ENCODE measurements at places on chromosomes 5 and 9.

DNA sequence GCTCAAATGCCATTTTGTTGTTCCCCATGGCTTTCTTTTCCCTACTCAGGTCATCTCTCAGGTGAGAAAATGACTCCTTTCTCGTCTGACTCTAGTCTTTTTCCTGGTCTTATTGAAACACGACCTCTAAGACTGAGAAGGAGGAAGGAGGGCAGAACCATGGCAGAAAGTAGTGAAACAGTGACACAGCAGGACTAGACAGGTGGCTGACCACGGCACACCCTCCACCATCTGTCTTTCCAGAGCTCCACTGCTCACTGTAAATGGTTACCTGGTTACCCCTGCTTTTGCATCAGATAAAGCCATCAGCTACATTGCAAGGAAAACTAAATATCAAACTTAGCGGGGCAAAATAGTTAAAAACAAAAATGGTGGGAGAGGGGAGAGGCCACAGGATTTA is 30.9 kb downstream of the NR4A3 start:
- DNase-seq = no peak

GRCh38 chr9:17116400-17116837 is 18.4 kb upstream of the CNTLN start:
- no peak for DNase-seq

GRCh38 chr5:111063709-111064322 is 7.7 kb upstream of the TSLP start:
- no peak for DNase-seq

- peak; percentile 72 for DNase-seq
Observed at GRCh38 chr5:191036-191948, at the start of gene LRRC14B. Gene LRRC14B (plus strand): TSS chr5:191495. CDS start chr5:191539, 44 bp downstream.

DNA sequence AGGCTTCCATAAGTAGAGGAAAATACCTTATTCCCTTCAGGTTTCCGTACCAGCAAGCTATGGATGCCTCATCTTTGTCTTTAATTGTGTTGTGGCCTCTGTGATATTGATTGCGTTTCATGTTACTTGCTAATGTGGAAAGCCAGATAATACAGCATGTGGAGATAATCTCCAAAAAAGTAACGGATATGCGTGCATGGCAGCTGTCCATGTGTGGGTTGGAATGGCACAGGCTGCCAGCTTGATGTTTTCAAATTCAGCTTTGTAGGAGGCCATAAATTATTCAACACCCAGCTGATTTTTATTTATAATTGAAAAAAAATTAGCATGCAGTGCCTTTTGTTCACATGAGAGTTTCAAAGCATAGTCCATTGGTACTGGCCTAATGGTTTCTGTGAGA is 144.9 kb downstream of the GIN1 start:
- no peak for DNase-seq

DNA sequence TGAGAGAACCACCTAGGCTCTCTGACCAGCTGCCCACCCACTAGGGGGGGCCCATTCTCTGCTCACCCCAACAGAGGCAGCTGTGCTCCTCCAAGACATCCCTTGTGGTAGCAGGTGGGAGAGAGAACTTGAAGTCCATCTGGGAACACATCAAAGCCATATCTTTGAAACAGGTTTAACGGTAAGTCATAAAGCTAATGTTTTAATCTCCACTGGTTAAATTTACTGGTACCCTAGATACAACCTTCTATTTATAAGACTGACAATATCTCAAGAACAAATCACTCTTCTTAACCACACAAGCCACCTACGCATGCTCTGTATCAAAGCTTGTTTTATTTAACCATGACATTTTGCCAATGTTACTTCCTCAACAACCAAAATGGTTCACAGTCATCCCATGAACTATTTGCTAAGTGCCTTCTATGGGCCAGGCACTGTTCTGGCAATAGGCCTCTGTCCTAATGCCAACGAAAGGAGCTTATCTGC is 20.4 kb downstream of the AUH start:
- no peak for DNase-seq

- DNase-seq = peak; percentile 100
Observed at GRCh38 chr5:131796793-131797693, at the start of gene FNIP1. Gene FNIP1 (minus strand): TSS chr5:131797017. CDS start chr5:131796921, 96 bp downstream.

DNA sequence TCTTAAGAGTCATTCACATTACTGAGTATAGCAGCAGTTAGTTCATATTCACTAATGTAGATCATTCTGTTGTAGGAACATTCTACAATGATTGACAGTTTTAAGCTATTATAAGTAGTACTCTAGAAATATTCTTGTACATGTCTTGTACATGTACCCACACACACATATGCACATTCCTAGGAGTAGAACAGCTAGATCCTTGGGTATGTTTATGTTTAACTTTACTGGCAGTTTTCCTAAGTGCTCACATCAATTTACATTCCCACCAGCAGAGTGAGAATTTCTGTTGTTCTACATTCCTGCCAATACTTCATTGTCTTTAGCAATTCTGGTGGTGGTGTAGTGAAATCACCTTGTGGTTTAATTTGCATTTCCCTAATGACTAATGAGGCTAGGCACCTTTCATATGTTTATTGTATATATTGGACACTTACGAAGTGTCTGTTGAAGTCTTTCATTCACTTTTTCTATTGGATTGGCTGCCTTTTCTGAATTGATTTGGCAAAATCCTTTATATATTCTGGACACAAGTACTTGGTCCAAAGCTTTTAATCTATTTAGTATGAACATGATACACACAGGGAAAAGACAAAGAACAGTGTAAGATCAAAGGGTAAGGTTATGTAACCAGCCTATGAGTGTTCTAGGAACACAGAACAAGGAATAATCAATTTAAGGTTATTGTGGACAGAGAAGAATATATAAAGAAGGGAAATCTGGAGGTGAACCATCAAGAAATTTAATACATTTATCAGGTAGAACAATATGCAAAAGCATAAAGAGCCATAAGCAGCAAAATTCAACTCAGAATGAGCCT is 95.6 kb downstream of the MLLT3 start:
- DNase-seq = no peak

DNA sequence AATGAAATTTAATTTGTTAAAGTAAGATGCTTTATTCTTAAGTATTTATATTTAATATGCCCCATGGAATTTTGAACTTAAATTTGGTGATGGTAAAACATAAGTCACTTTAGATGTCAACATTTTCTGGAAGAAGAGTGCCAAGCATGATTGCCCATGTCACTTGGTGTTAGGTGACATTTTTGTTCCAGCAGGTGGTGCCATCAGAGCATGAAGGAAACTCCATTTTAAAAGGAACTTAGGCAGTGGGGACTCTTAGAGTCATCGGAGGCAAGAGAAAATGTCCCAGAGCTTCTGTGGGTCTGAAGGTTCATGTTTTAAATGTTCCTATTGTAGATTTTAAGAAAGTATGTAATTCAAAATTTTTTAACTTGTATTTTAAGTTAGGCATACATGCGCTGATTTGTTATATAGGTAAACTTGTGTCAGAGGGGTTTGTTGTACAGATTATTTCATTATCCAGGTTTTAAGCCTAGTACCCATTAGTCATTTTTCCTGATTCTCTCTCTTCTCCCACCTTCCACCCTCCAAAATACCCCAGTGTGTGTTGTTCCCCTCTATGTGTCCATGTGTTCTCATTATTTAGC is 789.3 kb downstream of the SEMA5A start:
- no peak for DNase-seq

GRCh38 chr9:73845954-73846690 is 651.0 kb upstream of the RORB start:
- DNase-seq = no peak

- DNase-seq = no peak
Observed at GRCh38 chr5:81533629-81534405, 139.9 kb upstream of the ACOT12 start.

- no peak for DNase-seq
Observed at GRCh38 chr5:142915813-142916424, 145.7 kb downstream of the ARHGAP26 start.

GRCh38 chr9:108755979-108756378 is 99.8 kb downstream of the ACTL7B start:
- DNase-seq = no peak

DNA sequence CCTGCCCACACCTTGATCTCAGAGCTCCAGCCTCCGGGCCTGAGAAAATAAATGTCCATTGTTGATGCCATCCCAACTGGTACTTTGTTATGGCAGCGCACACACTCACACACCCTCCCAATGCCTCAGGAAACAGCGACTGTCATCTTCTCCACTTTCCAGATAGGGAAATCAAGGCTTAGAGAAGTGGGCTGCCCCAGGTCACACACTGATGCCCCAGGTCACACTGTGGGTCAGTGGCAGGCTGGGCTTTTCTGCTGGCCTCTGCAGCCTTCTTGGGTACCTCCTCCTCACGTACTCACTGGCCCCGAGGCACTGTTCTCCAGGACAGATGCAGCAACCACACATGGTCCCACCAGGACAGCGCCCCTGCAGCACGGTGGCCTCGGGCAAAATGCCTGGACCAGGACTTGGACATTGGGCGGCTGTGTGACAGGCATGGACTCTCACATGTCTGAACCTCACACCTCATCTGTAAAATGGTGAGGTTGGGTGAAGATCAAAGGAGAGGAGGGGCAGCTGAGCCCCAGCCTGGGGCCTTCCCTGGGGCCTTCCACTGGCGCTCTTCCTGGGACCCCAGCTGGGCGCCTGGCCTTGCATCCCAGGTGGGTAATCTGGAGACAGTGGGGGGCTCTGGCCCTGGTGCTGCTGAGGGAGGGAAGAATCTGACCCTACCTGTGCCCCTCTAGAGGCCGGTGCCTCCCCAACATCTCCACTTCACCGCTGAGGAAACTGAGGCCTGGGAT is 156.0 kb downstream of the COL23A1 start:
- DNase-seq = no peak
